ENCODE measurements at places on chromosomes 3 and 15.

GRCh38 chr3:169362301-169362700 lies 301.2 kb downstream of the MECOM start:
- DNase-seq, result peak; percentile 39

GRCh38 chr3:14583548-14584091 lies 43.5 kb upstream of the GRIP2 start:
- no peak for DNase-seq

DNA sequence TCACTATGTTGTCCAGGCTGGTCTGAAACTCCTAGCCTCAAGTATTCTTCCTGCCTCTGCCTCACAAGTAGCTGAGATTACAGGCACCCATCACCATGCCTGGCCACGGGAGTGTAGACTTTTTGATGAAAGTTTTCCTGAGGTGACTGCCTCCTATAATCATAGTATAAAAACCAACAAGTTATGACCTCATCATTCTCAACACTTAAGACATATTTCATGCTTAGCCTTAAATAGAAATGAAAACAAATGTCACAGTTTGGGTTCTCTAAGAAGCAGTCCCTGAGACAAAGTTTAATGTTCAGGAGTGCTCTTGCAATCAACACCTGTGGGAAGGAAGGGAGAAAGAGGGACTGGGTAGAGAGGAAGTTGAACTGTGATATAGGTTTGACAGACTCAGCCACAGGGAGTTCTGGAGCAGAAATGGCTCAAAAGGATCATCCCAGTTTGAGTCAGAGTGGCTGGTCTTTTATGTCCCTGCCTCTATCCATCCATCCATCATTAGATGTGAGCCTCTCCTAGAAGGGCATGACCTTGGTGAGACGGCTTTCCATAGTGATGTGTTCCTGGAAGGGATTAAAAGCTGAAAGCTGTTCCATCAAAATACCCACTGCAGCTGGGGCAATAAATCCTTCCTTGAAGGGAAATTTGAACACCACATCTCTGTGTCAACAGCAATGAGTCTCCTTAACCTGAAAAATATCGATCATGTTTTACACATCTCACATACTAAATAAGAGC lies 16.2 kb upstream of the ABHD5 start:
- no peak for DNase-seq

GRCh38 chr3:192906940-192907339 lies 10.7 kb downstream of the MB21D2 start:
- DNase-seq, result no peak

DNA sequence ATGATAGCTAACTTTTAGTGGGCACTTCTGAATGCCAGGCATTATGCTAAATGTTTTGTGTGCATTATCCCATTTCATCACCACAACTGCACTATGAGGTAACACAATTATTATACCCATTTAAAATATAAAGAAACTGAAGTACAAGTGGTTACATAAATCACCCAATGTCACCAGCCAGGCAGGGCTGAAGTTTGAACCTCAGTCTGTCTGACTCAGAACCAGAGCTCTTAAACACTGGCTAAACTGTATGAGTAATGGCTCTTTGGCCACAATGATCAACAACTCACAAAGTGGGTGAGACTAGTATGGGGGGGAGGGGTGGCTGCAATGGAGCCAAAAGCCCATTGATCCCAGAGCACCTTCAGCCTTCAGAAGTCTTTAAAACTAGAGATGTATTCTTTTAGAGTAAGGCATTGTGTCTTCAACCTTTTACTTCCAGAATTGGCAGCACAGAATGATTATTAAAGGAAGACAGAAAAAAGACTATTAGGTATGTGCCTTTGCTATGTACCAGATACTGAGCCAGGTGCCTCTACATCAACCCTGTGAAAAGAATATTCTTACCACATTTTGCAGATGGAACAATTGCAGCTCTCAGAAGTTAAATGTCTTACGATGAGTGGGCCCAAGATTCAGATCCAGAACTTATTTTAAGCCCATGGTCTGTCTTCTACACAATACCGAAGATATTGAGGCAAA lies 166.9 kb downstream of the UACA start:
- peak; percentile 95 for DNase-seq

DNA sequence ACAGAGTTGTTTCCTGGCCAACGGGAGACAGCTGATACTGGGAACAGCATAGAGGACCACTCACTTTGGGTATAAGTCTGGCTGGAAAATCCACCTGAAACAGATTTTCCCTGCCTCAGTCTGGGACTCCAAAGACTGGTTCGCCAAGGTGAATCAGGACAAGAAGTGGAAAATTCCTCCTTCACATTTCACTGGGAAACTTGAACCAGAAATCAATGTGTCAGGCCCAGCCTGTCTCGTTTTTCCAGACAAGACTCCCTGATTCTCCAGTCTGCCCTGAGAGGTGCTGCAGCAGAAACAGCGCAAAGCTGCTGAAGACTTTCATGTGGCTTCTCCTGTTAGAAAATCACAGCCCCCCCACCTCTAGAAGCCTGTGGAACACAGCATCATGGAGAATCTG lies 269.8 kb downstream of the OPA1 start:
- DNase-seq, result no peak

DNA sequence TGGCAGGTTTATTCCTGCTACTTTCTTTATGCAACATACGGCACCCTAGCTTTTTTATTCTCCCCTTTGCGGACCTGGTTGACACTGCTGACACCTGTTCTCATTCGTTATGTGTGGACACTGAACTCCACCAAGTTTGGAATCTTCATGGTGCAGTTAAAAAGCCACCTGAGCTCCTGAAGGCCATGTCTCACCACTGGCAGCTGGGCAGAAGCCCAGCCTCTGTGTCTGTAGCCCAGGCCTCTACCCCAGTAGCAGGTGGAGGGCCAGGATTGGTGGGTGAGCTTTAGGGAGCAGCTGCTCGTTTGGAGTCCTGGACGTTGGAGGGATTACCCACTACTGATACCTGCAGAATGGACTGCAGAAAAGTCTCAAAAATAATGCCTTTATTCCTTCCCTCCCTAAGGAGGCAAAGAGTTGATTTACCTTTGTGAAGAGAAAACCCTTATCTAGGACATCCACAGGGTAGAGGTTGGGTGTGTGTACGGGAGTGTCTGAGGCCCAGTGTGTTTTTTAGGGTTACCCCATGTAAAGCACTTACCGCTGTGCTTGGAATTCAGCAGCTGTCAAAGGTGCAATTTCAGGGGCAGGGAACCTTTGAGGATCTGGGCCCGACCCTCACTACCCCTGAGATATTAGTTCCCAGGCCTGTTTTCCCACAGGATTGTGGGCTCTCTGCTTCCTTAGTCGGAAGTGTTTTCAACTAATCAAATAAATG lies 637 bp upstream of the CCNDBP1 start:
- DNase-seq, result no peak

- no peak for DNase-seq
These were observed 11.8 kb upstream of the PP2D1 start for GRCh38 chr3:20023623-20024405.

GRCh38 chr3:134917631-134918030 lies 122.6 kb downstream of the EPHB1 start:
- DNase-seq, result no peak

DNA sequence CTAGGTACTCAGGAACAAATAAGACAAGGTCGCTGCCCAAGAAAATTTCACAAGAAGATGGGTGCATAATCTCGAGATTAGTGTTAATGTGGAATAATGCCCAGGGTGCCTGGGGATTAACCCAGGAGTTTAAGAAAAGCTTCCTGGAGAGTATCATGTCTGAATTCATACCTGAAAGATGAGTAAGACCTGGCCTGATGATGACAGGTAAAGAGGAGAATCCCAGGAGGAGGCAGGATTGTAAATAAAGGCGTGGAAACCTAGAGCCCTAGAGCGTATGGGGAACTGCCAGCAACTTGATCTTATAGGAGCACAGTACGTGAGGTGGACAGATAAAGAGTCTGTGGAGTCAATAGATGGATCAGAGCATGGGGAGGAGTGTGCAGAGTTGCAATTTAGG lies 43.0 kb downstream of the ARRDC4 start:
- DNase-seq, result no peak

GRCh38 chr3:87873136-87873535 lies 185.7 kb downstream of the CGGBP1 start:
- peak; percentile 16 for DNase-seq

GRCh38 chr3:48418651-48419050 lies 11.2 kb downstream of the PLXNB1 start:
- no peak for DNase-seq

DNA sequence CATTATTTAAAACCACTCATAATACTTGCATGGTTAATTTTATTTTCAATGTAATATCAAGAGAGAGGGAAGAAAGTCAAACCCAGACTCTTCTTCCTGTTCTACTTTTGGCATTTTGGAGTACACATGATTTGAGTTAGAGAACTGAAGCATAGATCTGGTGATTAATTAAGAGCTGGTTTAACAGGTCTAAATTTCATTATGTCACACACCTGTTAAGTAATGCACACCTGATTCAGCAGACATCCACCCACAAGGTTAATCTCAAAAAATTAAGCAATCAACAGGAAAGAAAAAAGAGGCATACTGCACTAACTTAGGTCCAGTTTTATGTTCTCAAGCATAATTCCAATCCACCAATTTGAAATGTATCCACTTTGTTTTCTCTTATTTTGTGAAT lies 101.1 kb upstream of the ICE2 start:
- no peak for DNase-seq

- no peak for DNase-seq
These were observed 17.2 kb downstream of the NXPE3 start for GRCh38 chr3:101796077-101796680.

- DNase-seq, result peak; percentile 86
These were observed 32.5 kb downstream of the PARP15 start for GRCh38 chr3:122609798-122610559.

DNA sequence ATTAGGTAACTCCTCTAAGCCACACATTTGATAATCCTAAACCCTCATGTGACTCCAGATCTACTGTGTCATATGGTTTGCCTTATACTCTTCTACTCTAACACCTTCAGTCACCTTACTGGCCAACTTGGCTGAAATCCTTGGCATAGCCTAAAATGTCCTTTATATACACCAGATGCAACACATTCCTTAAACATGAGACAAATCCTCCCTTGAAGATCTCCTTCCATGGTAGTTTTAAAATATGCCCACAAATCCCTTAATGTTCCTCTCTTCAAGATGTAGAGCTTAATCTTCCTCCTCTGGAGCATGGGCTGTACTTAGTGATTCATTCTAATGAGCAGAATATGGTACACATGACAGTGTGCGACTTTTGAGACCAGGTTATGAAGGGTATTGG lies 238.9 kb downstream of the SUCLG2 start:
- peak; percentile 31 for DNase-seq

GRCh38 chr3:137471130-137471529 lies 293.0 kb upstream of the SOX14 start:
- DNase-seq, result no peak

- no peak for DNase-seq
These were observed 691 bp upstream of the FSIP1 start for GRCh38 chr15:39783244-39783820.

DNA sequence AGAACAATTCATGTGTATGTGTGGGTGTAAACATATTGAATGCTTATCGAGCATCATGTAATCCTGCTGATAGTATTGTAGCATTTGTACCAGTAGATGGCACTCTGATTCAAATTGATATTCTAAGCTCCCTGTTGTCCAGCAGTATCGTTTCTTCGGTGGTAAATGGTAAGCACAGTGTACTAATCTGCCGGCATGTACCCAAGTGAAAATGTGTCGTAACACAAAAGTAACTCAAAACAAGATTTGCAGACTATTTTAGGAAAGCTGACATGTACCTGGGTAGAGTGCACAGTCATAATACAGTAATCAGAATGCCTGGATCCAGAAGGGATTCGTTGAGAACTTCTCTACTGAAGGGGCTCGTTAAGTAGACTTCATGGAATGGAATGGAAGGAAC lies 31.7 kb upstream of the MNS1 start:
- DNase-seq, result peak; percentile 81

GRCh38 chr15:41474436-41474835 lies 19.2 kb upstream of the ITPKA start:
- no peak for DNase-seq

GRCh38 chr15:51861557-51862359 lies 32.3 kb downstream of the TMOD3 start:
- DNase-seq, result no peak

DNA sequence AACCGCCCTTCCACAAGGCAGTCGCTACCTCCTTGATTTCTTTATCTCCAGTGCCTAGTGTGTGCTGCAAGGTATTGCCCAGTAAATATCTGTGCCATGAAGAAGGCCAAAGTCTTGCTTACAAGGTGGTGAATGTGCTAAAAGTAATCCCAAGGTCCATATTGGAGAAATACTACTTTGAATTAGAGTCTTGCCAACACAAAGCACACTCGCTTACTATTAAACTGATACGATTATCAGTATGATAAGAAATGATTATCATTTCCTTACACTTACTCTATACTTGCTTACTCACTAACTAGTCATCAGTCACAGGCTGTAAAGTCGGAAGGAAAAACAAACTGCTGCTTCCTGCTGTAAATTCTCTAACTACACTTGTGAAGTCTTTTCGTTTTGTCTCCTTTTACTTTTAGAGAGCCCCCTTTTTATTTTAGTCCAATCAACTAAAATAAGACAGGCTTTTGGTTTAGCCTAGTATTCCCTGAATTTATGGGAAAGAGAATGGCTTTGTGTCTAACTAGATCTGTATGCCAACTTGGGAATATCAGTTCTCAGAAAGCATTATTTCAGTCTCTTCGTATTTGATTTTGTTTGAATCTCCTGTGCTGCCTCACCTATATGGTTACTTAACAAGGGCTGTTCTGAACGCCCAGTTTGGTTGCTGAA lies 107.1 kb upstream of the TSC22D2 start:
- peak; percentile 47 for DNase-seq

DNA sequence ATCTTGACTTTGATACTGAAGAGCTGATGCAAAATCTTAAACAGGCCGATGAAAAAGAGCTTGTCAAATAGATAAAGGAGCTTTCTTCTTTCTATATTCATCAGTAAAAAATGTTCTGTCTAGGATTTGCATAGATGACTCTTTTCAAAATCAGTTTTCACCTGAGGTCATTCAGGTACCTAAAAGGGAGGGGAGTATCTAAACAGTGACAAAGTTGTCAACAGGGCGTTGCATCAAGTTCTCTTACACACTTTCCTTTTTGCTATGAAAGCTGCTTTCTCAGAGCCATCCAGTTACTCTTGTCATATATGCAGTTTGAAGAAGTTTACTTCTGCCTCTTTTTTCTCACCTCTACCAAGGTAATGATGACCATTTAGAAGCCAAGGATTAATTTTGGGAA lies 60.0 kb downstream of the AKAP13 start:
- DNase-seq, result no peak

- no peak for DNase-seq
These were observed 81.5 kb downstream of the TJP1 start for GRCh38 chr15:29740692-29741311.
